Epithelial cell of alveolus of lung (primary cell): ENCODE measurements at places on chromosomes 4 and X. TPM values are rescaled to one million over a fixed set of nuclear protein-coding genes. Genes with fewer than 3 reads are reported as not detected.

Gene ARX
- total RNA-seq: not detected in 2 replicates

Gene PITX2
- 1.4 TPM in 1 of 2 replicates, not detected in the other for total RNA-seq

Gene HNRNPH2
- 42.1 and 58.7 TPM in 2 replicates for total RNA-seq

Gene USP51
- 0.65 and 1.1 TPM in 2 replicates for total RNA-seq

Gene SOD3
- total RNA-seq: 2.7 and 4.2 TPM in 2 replicates

Gene BEX1
- 0.96 and 13.6 TPM in 2 replicates for total RNA-seq

Gene UCP1
- total RNA-seq: not detected in 2 replicates

Gene CCDC158
- 0.13 TPM in 1 of 2 replicates, not detected in the other for total RNA-seq

Gene GPR173
- 3.7 and 9.8 TPM in 2 replicates for total RNA-seq

Gene FGFBP2
- total RNA-seq: not detected in 2 replicates

Gene GUCY1B1
- total RNA-seq: 8.1 and 20.5 TPM in 2 replicates

Gene LINC00632
- total RNA-seq: 22.1 and 30.2 TPM in 2 replicates

Gene PDS5A
- total RNA-seq: 35.0 and 35.7 TPM in 2 replicates

Gene PABPC4L
- 3.6 and 4.2 TPM in 2 replicates for total RNA-seq

Gene SLC10A4
- not detected in 2 replicates for total RNA-seq

Gene MAGEB17
- 0.08 TPM in 1 of 2 replicates, not detected in the other for total RNA-seq

Gene STK32B
- 0.52 and 1.4 TPM in 2 replicates for total RNA-seq

Gene ZCCHC18
- 0.24 and 0.78 TPM in 2 replicates for total RNA-seq

Gene CENPVL3
- total RNA-seq: not detected in 2 replicates

Gene HSFX2
- total RNA-seq: 0.13 and 0.40 TPM in 2 replicates

Gene RCHY1
- 8.9 and 16.7 TPM in 2 replicates for total RNA-seq

Gene ETDA
- not detected in 2 replicates for total RNA-seq

Gene RAB33A
- 4.8 TPM in 1 of 2 replicates, not detected in the other for total RNA-seq

Gene TRMT10A
- 4.3 and 8.9 TPM in 2 replicates for total RNA-seq

Gene GLRB
- 1.1 and 5.8 TPM in 2 replicates for total RNA-seq

Gene SLC6A14
- under 0.01 TPM in 1 of 2 replicates, not detected in the other for total RNA-seq

Gene ATP1B4
- total RNA-seq: not detected in 2 replicates

Gene IL3RA
- total RNA-seq: 0.13 TPM in 1 of 2 replicates, not detected in the other

Gene SPIN2A
- total RNA-seq: 0.16 and 0.52 TPM in 2 replicates

Gene P2RY4
- total RNA-seq: 0.13 TPM in 1 of 2 replicates, not detected in the other

Gene INTU
- total RNA-seq: 2.6 and 3.0 TPM in 2 replicates

Gene XAGE3
- total RNA-seq: not detected in 2 replicates

Gene TRPC5OS
- total RNA-seq: not detected in 2 replicates

Gene ENPEP
- total RNA-seq: 0.13 and 0.64 TPM in 2 replicates

Gene ADAD1
- not detected in 2 replicates for total RNA-seq

Gene NLGN4X
- 0.32 and 0.65 TPM in 2 replicates for total RNA-seq

Gene ZMAT1
- not detected in 2 replicates for total RNA-seq

Gene SHOX
- not detected in 2 replicates for total RNA-seq

Gene TECRL
- total RNA-seq: not detected in 2 replicates

Gene USP17L17
- not detected in 2 replicates for total RNA-seq

Gene EPGN
- total RNA-seq: not detected in 2 replicates

Gene KIT
- total RNA-seq: 1.0 and 7.3 TPM in 2 replicates

Gene CORIN
- 0.48 and 0.78 TPM in 2 replicates for total RNA-seq

Gene OPN1MW2
- not detected in 2 replicates for total RNA-seq
